ENCODE measurements at places on chromosomes 11 and 22. TPM values are rescaled to one million over a fixed set of nuclear protein-coding genes. Genes with fewer than 3 reads are reported as not detected.

STX5 gene
- total RNA-seq: 27.1 TPM

RAB39A gene
- total RNA-seq: 0.55 TPM

GRCh38 chr11:121777056-121777455 is 324.3 kb upstream of the SORL1-AS1 start:
- DNase-seq: no peak
- peaks cover 10% of the 10 kb centered on the region for H3K4me1 ChIP-seq
- no peak overlapping the region for H3K4me3 ChIP-seq
- no peaks in the 10 kb centered on the region for H3K27me3 ChIP-seq
- no peaks in the 10 kb centered on the region for H3K36me3 ChIP-seq

CHRDL2 gene
- 45.1 TPM for total RNA-seq

DNA sequence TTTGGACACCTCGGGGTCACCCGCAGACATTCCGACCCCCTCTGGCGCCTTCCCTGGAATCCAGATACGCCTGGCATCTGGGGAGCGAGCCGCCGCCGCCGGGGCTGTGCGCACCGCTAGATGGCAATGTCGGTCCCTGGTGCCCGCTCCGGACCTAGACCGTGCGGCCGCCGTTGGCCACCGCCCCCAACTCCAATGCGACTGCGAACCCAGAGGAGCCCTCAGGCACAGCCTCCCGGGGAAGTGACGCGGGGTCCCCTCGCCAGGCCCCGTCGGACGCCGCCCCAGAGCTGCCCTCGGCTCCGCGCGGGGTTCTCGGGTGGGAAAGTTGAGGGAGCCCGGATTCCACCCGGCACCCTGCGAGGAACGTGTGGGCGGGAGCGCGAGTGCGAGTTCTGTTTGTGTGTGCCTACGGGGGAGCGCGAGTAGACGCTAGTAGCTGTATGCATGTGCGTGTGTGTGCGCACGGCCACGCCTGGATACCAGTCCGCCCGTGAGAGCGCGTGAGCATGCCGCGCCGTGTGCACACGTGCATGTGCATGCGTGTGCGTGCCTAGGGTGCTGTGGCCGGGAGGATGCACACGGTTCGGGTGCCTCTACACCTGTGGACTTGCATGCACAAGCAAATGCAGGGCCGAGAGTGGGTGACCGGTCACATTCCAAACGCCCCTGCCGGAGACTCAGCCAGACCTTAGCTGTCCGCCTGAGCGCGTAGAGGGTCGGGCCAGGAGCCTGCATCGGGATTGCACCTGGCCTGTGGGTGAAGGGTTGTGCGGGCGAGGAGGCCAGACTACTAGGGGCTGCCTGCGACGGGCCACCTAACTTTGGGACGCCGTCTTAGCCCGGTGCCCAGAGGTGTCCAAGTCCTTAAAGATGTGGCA is 1.9 kb downstream of the CHRM4 start:
- peaks cover 40% of the 10 kb centered on the region for H3K4me1 ChIP-seq
- H3K27me3 ChIP-seq: peaks cover 81% of the 10 kb centered on the region
- peak; percentile 74 for DNase-seq
- no peak overlapping the region for H3K27ac ChIP-seq
- peak overlapping the region; percentile 46 for H3K4me3 ChIP-seq

CSF2RB gene
- total RNA-seq: 4.5 TPM

DNA sequence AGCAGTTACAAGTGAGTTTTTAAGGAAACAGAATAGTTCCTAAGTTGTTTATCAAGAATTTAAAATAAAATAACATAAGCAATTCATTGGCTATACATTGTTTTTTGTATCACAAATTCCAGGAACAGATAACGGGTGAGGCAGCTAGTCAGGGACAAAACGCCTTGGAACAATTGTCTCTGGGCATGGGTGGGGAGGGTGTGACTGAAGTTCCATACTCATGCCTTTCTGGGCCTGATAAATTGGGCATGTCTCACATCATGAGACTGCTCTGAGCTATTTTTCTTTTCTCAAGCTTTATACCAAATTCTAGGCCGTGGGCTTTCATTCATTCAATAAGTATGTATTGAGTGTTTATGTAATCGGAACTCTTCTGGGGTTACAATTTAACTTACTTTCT is 21.6 kb downstream of the FOLR3 start:
- no peaks in the 10 kb centered on the region for H3K4me1 ChIP-seq
- no peak overlapping the region for H3K27ac ChIP-seq

GRCh38 chr11:19605520-19606371 is 106.9 kb upstream of the NAV2 start:
- DNase-seq: no peak
- H3K27ac ChIP-seq: peak overlapping the region; percentile 74
- no peaks in the 10 kb centered on the region for H3K36me3 ChIP-seq
- H3K4me1 ChIP-seq: peaks cover 42% of the 10 kb centered on the region
- H3K27me3 ChIP-seq: no peaks in the 10 kb centered on the region

LRRC10B gene
- total RNA-seq: 4.4 TPM

DNA sequence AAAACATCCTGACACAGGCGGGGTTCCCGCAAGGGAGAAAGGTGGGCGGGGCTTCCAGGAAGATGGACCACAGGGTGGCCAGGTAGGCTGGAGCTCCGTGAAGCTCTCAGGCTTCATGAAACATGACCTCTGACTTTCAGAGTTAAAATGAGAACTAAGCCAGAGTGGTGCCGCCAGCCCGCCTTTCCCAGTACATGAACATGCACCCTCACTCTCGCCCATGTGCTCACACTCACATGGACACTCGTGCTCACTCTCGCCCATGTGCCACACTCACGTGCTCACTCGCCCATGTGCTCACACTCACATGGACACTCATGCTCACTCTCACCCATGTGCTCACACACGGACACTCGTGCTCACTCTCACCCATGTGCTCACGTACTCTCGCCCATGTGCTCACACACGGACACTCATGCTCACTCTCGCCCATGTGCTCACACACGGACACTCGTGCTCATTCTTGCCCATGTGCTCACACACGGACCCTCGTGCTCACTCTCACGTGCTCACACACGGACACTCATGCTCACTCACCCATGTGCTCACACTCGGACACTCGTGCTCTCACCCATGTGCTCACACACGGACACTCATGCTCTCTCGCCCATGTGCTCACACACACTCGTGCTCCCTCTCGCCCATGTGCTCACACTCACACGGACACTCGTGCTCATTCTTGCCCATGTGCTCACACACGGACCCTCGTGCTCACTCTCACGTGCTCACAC is 10.0 kb downstream of the RNH1 start:
- H3K4me3 ChIP-seq: no peak overlapping the region
- H3K4me1 ChIP-seq: no peaks in the 10 kb centered on the region
- no peaks in the 10 kb centered on the region for H3K27me3 ChIP-seq
- H3K27ac ChIP-seq: no peak overlapping the region

- H3K27ac ChIP-seq: no peak overlapping the region
- no peaks in the 10 kb centered on the region for H3K27me3 ChIP-seq
- no peak for DNase-seq
- H3K36me3 ChIP-seq: no peaks in the 10 kb centered on the region
- H3K4me3 ChIP-seq: no peak overlapping the region
Observed at GRCh38 chr11:16775614-16776283, 37.3 kb downstream of the C11orf58 start.

DNA sequence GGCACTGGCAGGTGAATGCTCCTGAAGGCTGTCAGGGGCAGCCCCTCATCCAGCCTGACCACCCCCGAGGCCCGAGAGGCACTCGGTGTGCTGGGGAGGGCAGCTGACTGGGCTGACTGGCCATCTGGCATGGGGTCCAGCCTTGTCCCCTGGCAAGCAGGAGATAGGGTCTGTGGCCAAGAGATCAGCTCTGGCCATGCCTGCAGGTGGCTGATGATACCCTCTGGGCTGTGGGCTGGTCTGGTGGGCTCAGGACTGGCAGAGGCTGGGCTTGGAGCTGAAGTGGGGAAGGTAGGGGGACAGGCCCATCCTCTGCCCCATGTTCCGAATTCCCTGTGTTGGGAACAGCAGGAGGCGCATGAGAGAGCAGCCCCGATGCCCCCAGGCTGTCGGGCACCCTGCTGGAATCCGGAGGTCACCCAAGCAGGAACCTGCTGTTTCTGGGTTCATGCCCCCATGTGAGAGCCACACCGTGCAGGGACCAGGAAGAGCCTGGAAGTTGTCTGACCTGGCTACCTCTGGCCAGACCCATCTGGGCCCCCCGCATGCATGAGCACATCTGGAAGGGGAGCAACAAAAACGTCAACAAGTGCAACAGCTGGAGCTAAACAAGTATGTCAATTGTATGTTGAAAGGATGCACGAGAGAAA is 527.0 kb downstream of the TBC1D22A start:
- H3K4me3 ChIP-seq: no peak overlapping the region
- no peaks in the 10 kb centered on the region for H3K4me1 ChIP-seq
- DNase-seq: peak; percentile 36
- no peaks in the 10 kb centered on the region for H3K36me3 ChIP-seq
- H3K27me3 ChIP-seq: peaks cover 19% of the 10 kb centered on the region
